ENCODE measurements at places on chromosomes 1 and 21.

GRCh38 chr21:29295066-29295650 lies 3.6 kb upstream of the BACH1 start:
- no peak for DNase-seq

DNA sequence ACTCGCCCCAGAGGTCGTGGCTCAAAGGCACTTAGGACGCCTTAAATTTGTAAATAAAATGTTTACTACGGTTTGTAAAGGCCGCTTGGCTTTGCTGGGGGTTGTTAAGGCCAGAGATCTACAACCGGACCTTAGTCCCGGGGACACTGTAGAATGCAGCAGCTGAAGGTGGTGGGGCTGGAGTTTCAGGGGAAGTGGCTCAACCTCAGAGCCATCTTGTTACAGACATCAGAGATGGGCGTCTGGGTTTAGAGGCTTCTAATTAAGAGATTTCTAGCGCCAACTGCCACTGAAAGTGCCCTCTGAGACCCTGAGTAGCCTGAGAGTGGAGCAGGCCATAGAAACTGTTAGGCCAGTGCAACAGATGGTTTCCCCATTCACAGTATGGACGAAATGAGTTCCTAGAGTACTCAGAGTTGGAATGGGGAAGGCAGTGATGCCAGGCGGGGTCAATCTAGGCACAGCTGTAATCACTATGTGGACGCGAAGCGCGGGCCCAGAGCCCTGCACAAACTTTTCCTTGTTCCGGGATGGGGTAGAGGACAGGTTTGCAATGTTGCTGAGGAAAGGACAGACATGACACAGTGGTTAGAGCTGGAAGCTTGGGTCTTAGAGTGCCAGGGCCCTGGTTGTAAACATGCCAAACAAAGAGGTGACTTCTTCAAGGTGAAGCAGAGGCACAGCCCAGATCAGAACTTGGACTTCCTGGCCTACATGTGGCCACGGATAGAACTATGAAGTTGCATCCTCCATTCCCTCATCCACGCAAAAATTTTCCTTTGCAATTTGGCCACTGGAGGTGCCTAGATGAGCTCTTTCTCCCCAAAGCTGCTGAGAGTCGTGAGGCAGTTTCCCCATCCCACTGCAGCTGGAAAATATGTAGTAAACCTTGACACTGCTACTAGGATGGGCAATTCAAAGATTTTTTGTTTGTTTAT lies 6.0 kb downstream of the HLX start:
- no peak for DNase-seq

DNA sequence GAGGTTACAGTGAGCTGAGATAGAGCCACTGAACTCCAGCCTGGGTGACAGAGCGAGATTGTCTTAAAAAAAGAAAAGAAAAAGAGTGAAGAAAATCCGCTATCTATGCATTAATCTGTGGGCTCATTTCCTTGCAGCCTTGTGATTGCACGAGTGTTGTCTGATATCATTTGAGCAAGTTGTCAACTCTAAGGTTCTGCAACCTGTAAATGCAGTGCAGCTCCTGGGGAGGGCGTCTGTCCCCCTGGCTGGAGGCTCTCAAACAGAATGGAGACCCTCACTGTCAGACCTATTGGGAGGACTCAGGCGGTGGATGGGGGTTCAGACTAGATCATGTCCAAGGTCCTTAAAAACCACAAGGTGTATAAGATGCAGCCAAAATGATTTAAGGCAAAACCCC lies 6.2 kb downstream of the CORT start:
- no peak for DNase-seq

GRCh38 chr21:44049182-44049581 lies 37.1 kb downstream of the TRAPPC10 start:
- no peak for DNase-seq

DNA sequence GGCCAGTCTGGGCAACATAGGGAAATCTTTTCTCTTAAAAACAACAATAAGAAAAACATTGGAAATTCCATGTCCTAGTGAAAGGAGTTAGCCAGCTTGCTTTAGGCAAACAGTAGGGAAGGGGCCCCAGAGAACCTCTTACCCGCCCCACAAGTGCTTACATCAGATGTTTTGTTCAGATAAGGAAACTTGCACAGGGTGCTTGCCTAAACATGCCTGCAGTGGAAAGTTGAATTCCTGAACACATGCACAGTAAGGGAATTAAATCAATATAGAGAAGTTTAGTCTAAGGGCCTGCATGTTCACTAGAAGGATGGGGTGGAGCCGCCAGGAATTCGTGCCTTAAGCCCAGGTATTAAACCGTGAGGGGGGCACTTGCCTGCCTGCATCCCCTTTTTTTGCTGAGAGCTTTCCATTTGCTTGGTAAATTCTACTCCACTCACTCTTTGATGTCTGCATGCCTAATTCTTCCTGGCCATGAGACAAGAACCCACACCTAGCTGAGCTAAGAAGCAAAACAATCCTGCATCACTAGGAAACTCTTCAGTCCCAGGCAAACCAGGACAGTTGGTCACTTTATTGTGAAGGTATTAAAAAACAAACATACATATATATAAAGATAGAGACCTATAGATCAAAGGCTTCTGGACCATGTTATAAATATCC lies 499.0 kb downstream of the SIPA1L2 start:
- DNase-seq, result no peak

Measured in GM12891 (cell line).